ENCODE measurements at places on chromosomes 6 and 20. TPM values are rescaled to one million over a fixed set of nuclear protein-coding genes. Genes with fewer than 3 reads are reported as not detected.

PERP gene
- 25.0 TPM for total RNA-seq

PROCR gene
- total RNA-seq: 62.2 TPM

PXDC1 gene
- total RNA-seq: 39.4 TPM

GLP1R gene
- total RNA-seq: not detected

ABCC10 gene
- 25.8 TPM for total RNA-seq

LST1 gene
- total RNA-seq: not detected

STX16 gene
- total RNA-seq: 25.5 TPM
